ENCODE measurements at places on chromosomes 16 and 17. TPM values are rescaled to one million over a fixed set of nuclear protein-coding genes. Genes with fewer than 3 reads are reported as not detected.

DNA sequence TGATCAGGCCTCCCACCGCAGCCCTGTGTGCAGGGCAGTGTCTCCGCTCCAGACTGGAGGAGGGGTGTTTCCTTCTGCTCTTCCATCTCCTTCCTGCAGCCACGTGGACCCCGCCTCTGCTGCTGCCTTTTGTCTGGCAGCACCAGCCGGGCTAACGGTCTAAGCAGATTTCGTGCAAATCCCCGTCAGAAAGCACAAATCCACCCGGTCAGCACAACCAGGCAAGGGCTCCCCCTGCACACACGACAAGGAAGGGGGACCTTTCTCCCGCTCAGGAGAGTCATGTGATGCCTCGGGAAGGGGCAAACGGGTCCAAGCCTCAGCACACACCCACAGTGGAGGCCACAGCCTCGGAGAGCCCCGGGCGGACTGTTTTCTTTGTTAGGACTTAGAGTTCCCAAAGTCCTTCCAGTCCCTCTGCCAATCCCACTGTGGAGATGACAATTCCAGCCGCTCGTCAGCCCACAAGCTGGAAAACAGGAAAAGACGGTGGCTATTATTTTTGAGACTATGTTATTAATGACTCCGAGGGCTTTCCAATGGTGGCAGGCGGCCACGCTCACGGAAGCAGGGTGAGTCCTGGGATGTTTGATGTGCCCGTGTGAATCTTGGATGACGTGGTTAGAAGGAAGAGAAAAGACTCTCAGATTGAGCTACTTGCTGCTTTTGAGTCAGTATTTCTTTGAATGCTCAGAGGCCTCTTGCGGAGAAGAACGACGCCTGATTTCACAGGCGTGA lies 22.5 kb upstream of the MEAK7 start:
- H3K27me3 ChIP-seq: no peaks in the 10 kb centered on the region
- H3K4me1 ChIP-seq: no peaks in the 10 kb centered on the region
- H3K27ac ChIP-seq: no peak overlapping the region
- no peak overlapping the region for H3K4me3 ChIP-seq
- H3K36me3 ChIP-seq: no peaks in the 10 kb centered on the region
- DNase-seq: no peak

The FA2H gene
- not detected for total RNA-seq

The PRPSAP1 gene
- 91.1 TPM for total RNA-seq

The CDH15 gene
- total RNA-seq: 2.2 TPM

The ZPBP2 gene
- total RNA-seq: not detected

Measured in HepG2 (cell line).